Right lobe of liver (tissue), 6 donors: ENCODE measurements at places on chromosomes 1 and 21.

- H3K4me1 ChIP-seq = no peaks in the 10 kb centered on the region
- H3K27me3 ChIP-seq = peaks cover 10% of the 10 kb centered on the region
- no peaks in the 10 kb centered on the region for H3K36me3 ChIP-seq
- H3K27ac ChIP-seq = no peak overlapping the region
- no peak for DNase-seq
These were observed 936 bp downstream of the TP73 start for GRCh38 chr1:3653286-3653618.

GRCh38 chr1:60763741-60764140, 318.6 kb upstream of the NFIA start:
- H3K27me3 ChIP-seq = no peaks in the 10 kb centered on the region
- no peaks in the 10 kb centered on the region for H3K36me3 ChIP-seq

DNA sequence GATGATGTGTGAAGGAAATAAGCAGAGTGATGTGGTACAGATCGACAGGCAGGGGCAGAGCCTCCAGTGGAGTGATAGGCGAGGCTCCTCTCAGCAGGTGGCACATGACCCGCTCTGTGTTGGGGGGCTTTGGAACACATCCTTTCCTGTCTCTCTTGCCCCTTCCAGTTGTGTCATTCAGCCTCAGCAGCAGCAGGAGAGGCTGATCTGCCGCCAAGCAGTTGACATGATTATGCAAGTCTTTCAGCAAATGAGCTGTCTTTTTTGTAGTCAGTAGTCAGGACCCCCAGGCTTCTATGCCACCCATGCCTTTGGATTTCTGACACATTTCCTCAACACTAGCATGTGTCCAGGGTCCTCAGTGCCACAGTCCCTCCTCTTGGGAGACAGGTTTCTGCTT, 307.1 kb upstream of the C1orf174 start:
- H3K27ac ChIP-seq = no peak overlapping the region
- DNase-seq = no peak
- no peaks in the 10 kb centered on the region for H3K36me3 ChIP-seq
- H3K4me3 ChIP-seq = no peak overlapping the region
- H3K27me3 ChIP-seq = no peaks in the 10 kb centered on the region

GRCh38 chr1:32900956-32901822, at the start of gene TMEM54:
TMEM54 (minus strand) TSS chr1:32901389; CDS start chr1:32901238, 151 bp downstream.
- no peaks in the 10 kb centered on the region for H3K27me3 ChIP-seq
- H3K27ac ChIP-seq = no peak within 1 kb of the TSS
- no peak for DNase-seq
- H3K4me1 ChIP-seq = no peaks in the 10 kb centered on the region
- peak within 1 kb of the TSS; percentile 51 for H3K4me3 ChIP-seq
- no peaks in the 10 kb centered on the region for H3K36me3 ChIP-seq

DNA sequence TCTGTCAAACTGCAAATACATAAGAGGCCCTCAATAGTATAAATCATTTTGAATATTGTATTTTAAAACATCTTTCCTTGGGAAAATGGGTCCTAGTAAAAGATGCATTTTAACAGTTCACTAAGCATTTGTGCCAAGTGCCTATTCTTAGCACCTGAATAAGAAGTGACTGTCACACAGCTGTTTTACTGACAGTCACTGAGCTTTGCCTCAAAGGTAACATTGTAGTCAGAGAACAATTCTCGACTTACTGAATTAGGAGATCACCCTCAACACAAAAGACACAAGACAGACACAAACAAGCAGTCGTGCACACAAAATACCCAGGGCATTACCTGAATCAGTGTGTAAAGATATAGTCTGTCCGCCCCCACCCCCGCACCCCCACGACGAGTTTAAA, 408 bp downstream of the ESRRG start:
- H3K27me3 ChIP-seq = no peaks in the 10 kb centered on the region
- no peaks in the 10 kb centered on the region for H3K4me1 ChIP-seq
- no peaks in the 10 kb centered on the region for H3K36me3 ChIP-seq
- H3K4me3 ChIP-seq = no peak overlapping the region
- no peak for DNase-seq

DNA sequence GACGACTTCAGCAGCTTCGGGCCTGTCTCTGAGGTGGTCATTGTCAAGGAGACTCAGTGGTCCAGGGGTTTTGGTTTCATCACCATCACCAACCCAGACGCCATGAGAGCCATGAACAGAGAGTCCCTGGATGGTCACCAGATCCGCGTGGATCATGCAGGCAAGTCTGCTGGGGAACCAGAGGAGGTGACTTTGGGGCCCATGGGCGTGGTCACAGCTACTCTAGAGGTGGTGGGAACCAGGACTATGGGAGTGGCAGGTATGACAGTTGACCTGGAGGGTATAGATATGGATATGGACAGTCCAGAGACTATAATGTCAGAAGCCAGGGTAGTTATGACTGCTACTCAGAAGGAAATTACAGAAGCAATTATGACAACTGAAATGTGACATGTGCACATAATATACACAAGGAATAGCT, 19.3 kb upstream of the METTL13 start:
- no peaks in the 10 kb centered on the region for H3K27me3 ChIP-seq
- H3K36me3 ChIP-seq = no peaks in the 10 kb centered on the region
- no peak overlapping the region for H3K27ac ChIP-seq
- DNase-seq = no peak
- no peak overlapping the region for H3K4me3 ChIP-seq
- peaks cover under 1% of the 10 kb centered on the region for H3K4me1 ChIP-seq

- no peaks in the 10 kb centered on the region for H3K36me3 ChIP-seq
- no peaks in the 10 kb centered on the region for H3K4me1 ChIP-seq
- H3K4me3 ChIP-seq = no peak overlapping the region
These were observed 6.7 kb upstream of the ARF1 start for GRCh38 chr1:228075801-228076271.

- no peak for DNase-seq
- H3K4me3 ChIP-seq = no peak overlapping the region
- H3K4me1 ChIP-seq = no peaks in the 10 kb centered on the region
- no peaks in the 10 kb centered on the region for H3K27me3 ChIP-seq
- no peak overlapping the region for H3K27ac ChIP-seq
These were observed 55.9 kb upstream of the GRHL3 start for GRCh38 chr1:24263211-24263610.

- no peaks in the 10 kb centered on the region for H3K27me3 ChIP-seq
- peak overlapping the region; percentile 100 for H3K4me3 ChIP-seq
- H3K27ac ChIP-seq = peak overlapping the region; percentile 65
- no peaks in the 10 kb centered on the region for H3K4me1 ChIP-seq
These were observed 684 bp upstream of the MRPL20 start for GRCh38 chr1:1407636-1408318.

DNA sequence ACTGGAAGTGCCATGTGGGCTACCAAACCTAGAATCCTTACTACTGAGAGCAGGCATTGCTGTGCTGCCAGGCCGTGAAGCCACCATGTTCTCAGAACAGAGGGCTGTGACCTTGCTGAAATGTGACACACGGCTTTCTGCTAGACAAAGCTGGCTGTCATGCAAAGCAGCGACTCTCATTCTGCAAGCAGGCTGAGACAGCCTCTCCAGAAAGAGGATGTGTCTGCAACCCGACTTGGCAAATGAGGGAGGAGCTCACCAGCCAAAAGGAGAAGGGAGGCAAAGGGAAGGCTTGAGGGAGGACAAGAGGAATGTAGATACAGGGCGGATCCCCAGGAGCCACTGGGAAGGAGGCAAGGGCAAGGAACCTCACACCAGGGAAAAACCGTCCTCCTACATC, 85.7 kb upstream of the KRTAP19-8 start:
- DNase-seq = no peak
- H3K27ac ChIP-seq = no peak overlapping the region
- H3K27me3 ChIP-seq = no peaks in the 10 kb centered on the region
- peaks cover 6% of the 10 kb centered on the region for H3K36me3 ChIP-seq
